ENCODE measurements at places on chromosomes 3 and 15. TPM values are rescaled to one million over a fixed set of nuclear protein-coding genes. Genes with fewer than 3 reads are reported as not detected.
A peak's percentile ranks its signal among the peaks of the same experiment; 100 is the strongest.

DNA sequence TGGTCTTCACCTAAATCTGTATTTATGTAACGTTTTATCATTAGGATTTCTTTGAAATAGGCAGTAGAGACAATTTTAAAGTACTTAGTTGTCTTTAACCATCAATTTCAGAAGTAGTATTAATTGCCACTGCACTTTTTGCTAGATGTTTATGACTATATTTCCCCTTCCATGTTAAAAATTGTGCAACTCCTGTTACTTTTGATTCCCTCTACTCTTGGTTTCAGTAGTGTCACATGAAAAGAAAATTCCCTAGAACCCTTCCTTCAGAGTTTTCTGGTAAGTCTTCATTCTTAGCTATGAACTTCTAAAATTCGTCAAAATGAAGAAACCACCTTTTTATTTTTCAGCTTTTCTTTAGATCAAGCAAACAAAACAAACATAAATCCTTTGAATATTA is 7.1 kb downstream of the PIAS1 start:
- DNase-seq, result no peak
- no peak overlapping the region for H3K27ac ChIP-seq
- H3K27me3 ChIP-seq, result no peaks in the 10 kb centered on the region

- no peaks in the 10 kb centered on the region for H3K27me3 ChIP-seq
- no peaks in the 10 kb centered on the region for H3K36me3 ChIP-seq
- no peak overlapping the region for H3K4me3 ChIP-seq
- peak; percentile 2 for DNase-seq
Measured at GRCh38 chr3:34683851-34684250, 885.4 kb downstream of the PDCD6IP start.

GRCh38 chr15:87357637-87358313 is 898.8 kb downstream of the NTRK3 start:
- H3K36me3 ChIP-seq, result no peaks in the 10 kb centered on the region
- H3K27ac ChIP-seq, result no peak overlapping the region
- no peaks in the 10 kb centered on the region for H3K4me1 ChIP-seq
- no peak for DNase-seq

DNA sequence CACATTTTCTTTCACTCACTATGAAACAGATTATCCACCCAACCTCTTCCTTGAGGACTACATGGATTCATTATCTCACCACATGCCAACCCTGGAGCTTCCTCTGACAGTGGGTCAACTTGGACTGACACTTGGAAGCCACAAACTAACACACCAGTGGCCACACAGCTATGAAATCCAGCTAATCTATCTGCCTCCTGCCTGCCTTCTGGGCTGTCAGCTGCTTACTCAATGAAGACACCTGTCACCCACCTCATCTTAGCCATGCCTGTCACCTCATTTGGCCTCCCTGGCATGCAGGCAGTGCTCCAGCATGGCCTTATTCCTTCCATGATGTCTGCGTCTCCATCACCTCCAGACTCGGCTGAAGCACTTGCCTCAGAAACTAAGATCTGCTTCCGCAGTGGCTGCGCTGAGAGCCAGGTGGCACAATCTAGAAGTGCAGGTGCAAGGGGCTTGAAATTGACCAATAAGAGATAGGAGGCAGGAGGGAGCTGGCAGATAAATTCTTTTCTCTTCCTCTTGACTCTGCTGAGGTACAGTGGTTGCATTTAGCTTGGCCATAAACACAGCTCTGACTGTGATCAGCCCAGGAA is 105.2 kb upstream of the RNF7 start:
- no peaks in the 10 kb centered on the region for H3K4me1 ChIP-seq
- H3K4me3 ChIP-seq, result no peak overlapping the region
- H3K36me3 ChIP-seq, result no peaks in the 10 kb centered on the region
- no peaks in the 10 kb centered on the region for H3K27me3 ChIP-seq
- H3K27ac ChIP-seq, result no peak overlapping the region
- no peak for DNase-seq

GRCh38 chr15:101124731-101125451 is 127.0 kb downstream of the CHSY1 start:
- no peaks in the 10 kb centered on the region for H3K27me3 ChIP-seq
- H3K4me1 ChIP-seq, result peaks cover 24% of the 10 kb centered on the region

- no peaks in the 10 kb centered on the region for H3K4me1 ChIP-seq
- DNase-seq, result no peak
- H3K4me3 ChIP-seq, result no peak within 1 kb of the TSS
- H3K27ac ChIP-seq, result no peak within 1 kb of the TSS
Measured at GRCh38 chr15:34795267-34796081, at the start of gene ACTC1. ACTC1 (minus strand) TSS chr15:34795549; CDS start chr15:34794808, 741 bp downstream.

DNA sequence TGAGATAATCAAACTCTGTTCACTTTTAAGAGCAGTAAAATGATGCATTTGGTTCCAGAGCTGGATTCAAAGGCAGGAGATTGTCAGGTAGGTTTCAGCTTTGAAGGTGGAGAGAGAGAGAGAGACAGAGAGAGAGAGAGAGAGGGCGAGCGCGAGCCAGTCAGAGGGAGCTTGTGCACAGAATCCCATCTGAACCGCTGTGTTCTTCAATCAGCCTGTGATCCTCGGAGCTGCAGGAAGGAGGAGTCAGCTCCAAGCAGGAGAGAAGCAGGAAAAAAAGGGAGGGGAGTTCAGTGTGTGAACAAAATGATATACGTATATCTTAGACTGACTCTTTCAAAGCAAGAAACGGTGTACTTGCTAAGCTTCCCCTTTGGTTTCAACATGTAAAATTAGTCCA is at the start of gene GPR149:
GPR149 (minus strand) TSS at position 177 of the 400 bp plus-strand sequence. CDS start 575 bp downstream, outside the sequence.
- no peaks in the 10 kb centered on the region for H3K27me3 ChIP-seq
- no peak within 1 kb of the TSS for H3K27ac ChIP-seq
- H3K4me1 ChIP-seq, result no peaks in the 10 kb centered on the region
- no peaks in the 10 kb centered on the region for H3K36me3 ChIP-seq

- DNase-seq, result no peak
- no peak overlapping the region for H3K4me3 ChIP-seq
- no peaks in the 10 kb centered on the region for H3K36me3 ChIP-seq
- no peak overlapping the region for H3K27ac ChIP-seq
- no peaks in the 10 kb centered on the region for H3K4me1 ChIP-seq
- H3K27me3 ChIP-seq, result no peaks in the 10 kb centered on the region
Measured at GRCh38 chr3:73614419-73614818, 10.3 kb downstream of the PDZRN3 start.

DNA sequence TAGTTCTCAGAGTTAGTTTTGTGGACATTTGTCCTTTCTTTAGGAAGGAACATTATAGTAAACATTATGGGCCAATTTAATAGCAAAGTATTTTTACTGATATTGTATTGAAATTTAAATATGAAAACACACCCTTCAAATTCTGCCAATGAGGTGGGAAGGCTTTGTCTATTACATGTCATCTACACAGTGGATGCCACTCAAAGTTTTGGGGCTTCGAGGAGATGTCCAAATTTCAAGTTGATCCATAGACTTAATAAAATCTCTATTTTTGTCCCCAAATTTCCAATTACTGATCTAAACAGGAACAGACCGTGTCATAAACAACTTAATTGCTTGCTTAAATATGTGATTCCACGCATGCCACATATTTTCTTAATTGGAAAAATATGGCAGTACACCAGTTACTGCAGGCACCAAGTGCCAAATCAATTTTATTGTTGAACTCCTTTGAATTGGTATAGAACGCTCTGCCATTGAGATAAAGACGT is 1.7 kb downstream of the SHOX2 start:
- H3K27me3 ChIP-seq, result peaks cover 73% of the 10 kb centered on the region
- no peaks in the 10 kb centered on the region for H3K36me3 ChIP-seq
- H3K27ac ChIP-seq, result no peak overlapping the region
- H3K4me3 ChIP-seq, result no peak overlapping the region
- no peak for DNase-seq

DNA sequence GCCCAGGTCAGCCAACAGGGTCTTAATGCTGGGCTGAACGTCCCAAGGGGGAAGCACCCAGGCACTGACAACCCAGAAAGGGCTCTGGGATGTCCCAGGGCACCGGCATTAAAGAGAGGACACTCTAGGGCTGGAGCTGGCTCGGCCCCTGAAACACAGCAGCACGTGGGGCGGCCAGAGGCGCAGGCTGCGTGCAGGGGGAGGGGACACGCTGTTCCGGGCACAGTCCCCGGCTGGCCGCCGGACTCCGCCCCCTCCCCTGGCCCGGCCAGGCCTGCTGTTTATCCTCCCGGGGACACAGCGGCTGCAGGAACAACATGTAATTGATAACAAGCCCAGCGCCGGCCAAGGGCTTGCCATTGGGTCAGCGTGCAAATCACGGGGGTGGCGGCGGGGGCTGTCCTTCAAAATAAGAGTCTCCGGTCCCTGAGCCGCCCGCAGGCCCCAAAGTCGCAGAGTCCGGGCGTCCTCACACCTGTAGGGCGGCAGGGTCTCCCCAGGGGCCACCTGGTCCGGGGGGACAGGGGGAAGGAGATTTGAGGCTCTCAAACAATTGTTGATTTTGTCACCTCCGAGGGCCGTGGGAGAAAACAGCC is 1.3 kb downstream of the KLF15 start:
- peak overlapping the region; percentile 34 for H3K4me3 ChIP-seq
- no peaks in the 10 kb centered on the region for H3K4me1 ChIP-seq
- no peaks in the 10 kb centered on the region for H3K36me3 ChIP-seq
- DNase-seq, result no peak
- peaks cover 18% of the 10 kb centered on the region for H3K27me3 ChIP-seq

GRCh38 chr15:81182031-81182755 is 14.5 kb upstream of the IL16 start:
- DNase-seq, result no peak
- no peak overlapping the region for H3K27ac ChIP-seq
- H3K4me1 ChIP-seq, result no peaks in the 10 kb centered on the region
- no peak overlapping the region for H3K4me3 ChIP-seq
- H3K27me3 ChIP-seq, result no peaks in the 10 kb centered on the region

GRCh38 chr3:161489395-161489794 is 7.2 kb upstream of the OTOL1 start:
- no peaks in the 10 kb centered on the region for H3K4me1 ChIP-seq
- no peaks in the 10 kb centered on the region for H3K36me3 ChIP-seq
- H3K27me3 ChIP-seq, result no peaks in the 10 kb centered on the region
- H3K4me3 ChIP-seq, result no peak overlapping the region
- no peak for DNase-seq

GRCh38 chr3:175383813-175384212 is 524.7 kb downstream of the NAALADL2 start:
- H3K27me3 ChIP-seq, result no peaks in the 10 kb centered on the region
- no peaks in the 10 kb centered on the region for H3K36me3 ChIP-seq
- H3K27ac ChIP-seq, result no peak overlapping the region
- H3K4me3 ChIP-seq, result no peak overlapping the region

DNA sequence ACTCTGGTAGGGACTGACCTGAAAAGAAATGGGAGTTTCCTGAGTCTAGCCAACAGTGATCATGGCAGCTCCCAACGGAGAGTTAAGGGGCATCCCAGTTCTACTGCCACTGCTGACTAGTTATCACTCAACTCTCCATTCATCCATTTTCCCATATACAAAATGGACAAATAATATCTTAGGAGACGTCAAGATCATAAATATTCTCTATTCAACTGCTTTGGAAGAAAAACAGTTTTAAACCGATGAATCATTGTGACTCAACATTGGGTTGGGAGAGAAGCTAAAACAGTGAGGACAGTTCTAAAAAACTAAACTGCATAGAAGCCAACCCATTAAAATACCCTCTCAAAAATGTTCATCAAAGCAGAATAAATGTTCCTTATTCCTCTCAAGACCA is 57.6 kb upstream of the CHRM5 start:
- no peak for DNase-seq
- no peaks in the 10 kb centered on the region for H3K36me3 ChIP-seq
- H3K4me1 ChIP-seq, result no peaks in the 10 kb centered on the region
- H3K27me3 ChIP-seq, result no peaks in the 10 kb centered on the region
- H3K27ac ChIP-seq, result no peak overlapping the region
- no peak overlapping the region for H3K4me3 ChIP-seq

DNA sequence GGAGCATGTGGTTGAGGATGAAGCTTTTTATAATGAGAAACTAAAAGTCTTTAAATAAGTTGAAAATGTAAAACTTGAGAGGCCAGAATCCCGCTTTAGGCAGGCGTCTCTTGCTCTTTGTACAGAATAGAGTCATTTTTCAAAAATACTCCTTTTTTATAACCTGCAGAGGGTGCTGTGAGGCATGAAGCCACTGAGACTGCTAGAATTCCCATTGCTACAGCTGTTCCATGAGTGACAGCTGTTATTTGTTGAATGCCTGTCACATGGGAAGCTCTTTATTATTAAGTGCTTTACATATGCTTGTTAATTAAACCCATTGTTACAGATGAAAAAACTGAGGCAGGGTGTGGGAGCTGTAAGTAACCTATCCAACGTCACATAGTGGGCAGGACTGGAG is 18.5 kb downstream of the MINAR1 start:
- no peak overlapping the region for H3K4me3 ChIP-seq
- peaks cover 5% of the 10 kb centered on the region for H3K27me3 ChIP-seq
- H3K36me3 ChIP-seq, result no peaks in the 10 kb centered on the region
- no peak for DNase-seq

- H3K4me1 ChIP-seq, result no peaks in the 10 kb centered on the region
- no peak overlapping the region for H3K4me3 ChIP-seq
- peaks cover 3% of the 10 kb centered on the region for H3K27me3 ChIP-seq
- no peaks in the 10 kb centered on the region for H3K36me3 ChIP-seq
- no peak for DNase-seq
- H3K27ac ChIP-seq, result no peak overlapping the region
Measured at GRCh38 chr15:80568298-80568697, 126.8 kb upstream of the ABHD17C start.

GRCh38 chr3:94616833-94617232 is 554.0 kb downstream of the NSUN3 start:
- H3K4me3 ChIP-seq, result no peak overlapping the region
- H3K27me3 ChIP-seq, result no peaks in the 10 kb centered on the region
- DNase-seq, result no peak
- H3K4me1 ChIP-seq, result no peaks in the 10 kb centered on the region
- H3K27ac ChIP-seq, result no peak overlapping the region

DNA sequence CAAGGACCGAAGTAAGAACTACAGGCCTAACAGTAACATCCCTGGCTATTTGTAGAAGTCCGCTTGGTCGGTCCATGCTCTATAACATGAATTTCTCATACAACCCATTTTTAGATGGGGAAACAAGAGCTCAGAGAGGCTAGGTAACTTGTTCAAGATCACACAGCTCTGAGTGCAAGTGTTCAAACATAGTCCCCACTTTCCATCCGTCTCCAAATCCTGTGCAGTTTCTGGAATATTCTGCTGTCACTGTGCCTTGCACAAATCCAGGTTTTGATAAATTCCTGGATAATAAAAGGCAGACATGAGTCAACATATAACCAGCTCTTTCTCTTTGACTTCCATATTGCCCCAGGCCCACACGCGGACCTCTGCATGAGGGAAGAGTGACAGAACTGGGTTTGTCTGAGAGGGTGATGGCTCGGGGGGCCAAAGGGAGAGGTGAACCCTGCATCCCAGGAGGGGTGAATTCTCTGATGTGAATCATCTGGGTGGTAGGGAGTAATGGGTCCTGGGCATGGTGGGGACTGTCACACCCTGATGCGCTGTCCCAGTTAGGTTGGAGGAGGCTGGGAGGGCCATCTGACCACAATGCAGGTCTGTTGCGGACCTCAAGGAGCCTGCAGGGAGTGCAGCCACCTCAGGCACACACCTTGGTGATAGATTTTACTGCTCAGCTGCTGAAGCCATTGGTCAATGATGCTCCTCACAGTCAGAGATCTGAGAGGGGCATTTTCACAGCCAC is 162.2 kb downstream of the SMAD6 start:
- no peak for DNase-seq
- H3K27me3 ChIP-seq, result peaks cover 12% of the 10 kb centered on the region
- no peaks in the 10 kb centered on the region for H3K36me3 ChIP-seq
- no peaks in the 10 kb centered on the region for H3K4me1 ChIP-seq
- H3K27ac ChIP-seq, result no peak overlapping the region
- H3K4me3 ChIP-seq, result no peak overlapping the region

Gene SEMA5B
- not detected for total RNA-seq

Gene WDR76
- 71.4 TPM for total RNA-seq

Gene WDR72
- total RNA-seq, result not detected

Gene GOLGA8J
- 0.11 TPM for total RNA-seq

Gene ZBED2
- total RNA-seq, result 551 TPM

Gene MAGI1
- total RNA-seq, result 0.42 TPM

Gene CPNE9
- not detected for total RNA-seq

Gene LYZL4
- total RNA-seq, result not detected

Gene SERINC4
- 0.26 TPM for total RNA-seq

Gene ESYT3
- total RNA-seq, result 0.07 TPM

Gene NME9
- not detected for total RNA-seq

All from CD8-positive, alpha-beta memory T cell (primary cell).